ENCODE measurements at places on chromosomes 16 and 17.
A peak's percentile ranks its signal among the peaks of the same experiment; 100 is the strongest.

GRCh38 chr17:58710948-58711552 is 18.6 kb downstream of the RAD51C start:
- H3K4me3 ChIP-seq: no peak overlapping the region
- H3K36me3 ChIP-seq: peaks cover 10% of the 10 kb centered on the region
- no peak overlapping the region for H3K27ac ChIP-seq
- H3K4me1 ChIP-seq: no peaks in the 10 kb centered on the region

DNA sequence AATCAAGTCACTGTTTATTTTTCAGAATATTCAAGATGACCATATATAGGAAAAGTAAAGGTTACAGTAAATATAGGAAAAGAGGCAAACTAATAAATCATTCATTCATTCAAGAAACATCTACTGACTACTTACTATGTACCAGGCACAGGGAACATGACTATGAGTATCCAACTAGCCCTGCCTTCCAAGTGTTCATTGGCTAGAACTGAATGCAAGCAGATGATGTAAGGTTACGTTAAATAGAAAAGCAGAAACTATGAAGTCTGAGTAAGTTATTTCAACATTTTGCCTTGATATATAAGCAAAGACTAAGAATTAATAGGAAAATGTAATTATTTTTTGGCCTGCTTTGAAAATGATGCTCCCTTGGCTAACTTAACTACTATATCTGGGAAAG is 36.7 kb downstream of the SPAG9 start:
- no peak overlapping the region for H3K4me3 ChIP-seq
- peaks cover 3% of the 10 kb centered on the region for H3K36me3 ChIP-seq
- no peaks in the 10 kb centered on the region for H3K27me3 ChIP-seq
- no peak overlapping the region for H3K27ac ChIP-seq
- peaks cover 16% of the 10 kb centered on the region for H3K4me1 ChIP-seq

DNA sequence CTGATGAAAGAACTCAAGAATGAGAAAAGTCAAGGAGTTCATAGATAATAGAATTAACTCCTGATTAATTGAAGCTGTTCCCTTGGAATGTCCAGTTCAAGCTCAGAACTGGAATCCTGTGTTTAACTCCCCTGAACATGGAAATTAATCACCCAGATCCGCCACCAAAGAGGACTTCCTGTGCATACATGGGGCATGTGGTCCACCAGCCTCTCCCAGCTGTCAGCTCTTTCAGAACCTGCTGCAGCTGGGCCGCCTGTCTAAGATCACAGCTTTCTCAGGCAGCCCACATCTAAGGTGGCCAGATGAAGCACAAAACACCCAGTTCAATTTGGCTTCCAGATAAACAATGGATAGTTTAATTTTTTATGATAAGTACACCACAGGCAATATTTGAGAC is 203.7 kb upstream of the COX10 start:
- no peak for DNase-seq
- H3K27me3 ChIP-seq: no peaks in the 10 kb centered on the region
- no peaks in the 10 kb centered on the region for H3K4me1 ChIP-seq
- no peaks in the 10 kb centered on the region for H3K36me3 ChIP-seq
- no peak overlapping the region for H3K4me3 ChIP-seq
- H3K27ac ChIP-seq: no peak overlapping the region

- no peaks in the 10 kb centered on the region for H3K36me3 ChIP-seq
- no peak for DNase-seq
- H3K4me1 ChIP-seq: peaks cover 86% of the 10 kb centered on the region
Observed at GRCh38 chr16:11576427-11577289, 10.1 kb downstream of the LITAF start.

GRCh38 chr17:10777890-10778289 is 26.0 kb downstream of the TMEM238L start:
- no peak overlapping the region for H3K4me3 ChIP-seq
- H3K27me3 ChIP-seq: no peaks in the 10 kb centered on the region
- H3K27ac ChIP-seq: no peak overlapping the region
- DNase-seq: no peak
- H3K4me1 ChIP-seq: no peaks in the 10 kb centered on the region

DNA sequence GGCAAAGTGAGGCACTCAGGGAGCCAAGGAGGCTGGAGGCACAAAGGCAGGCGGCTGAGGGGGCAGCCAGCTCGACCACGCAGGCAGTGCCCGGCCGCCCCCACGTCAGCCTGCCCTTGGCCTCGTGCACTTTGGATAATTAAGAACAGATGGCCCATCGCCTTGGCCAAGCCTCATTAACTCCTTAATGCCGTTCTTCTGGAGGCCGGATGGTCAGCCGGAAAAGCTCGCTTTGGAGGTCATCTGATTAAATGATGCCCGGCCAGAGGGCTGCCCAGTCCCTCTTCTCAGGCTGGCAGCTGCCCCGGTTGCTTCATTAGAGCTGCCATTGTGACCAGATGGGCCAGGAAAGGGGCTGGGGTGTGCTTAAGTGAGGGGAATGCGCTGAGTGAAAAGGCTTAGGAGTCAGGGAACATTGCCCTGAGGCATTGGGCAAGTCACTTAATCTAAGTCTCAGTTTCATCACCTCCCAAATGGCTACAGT is 364.0 kb downstream of the NPIPA8 start:
- DNase-seq: no peak
- no peaks in the 10 kb centered on the region for H3K36me3 ChIP-seq
- peak overlapping the region; percentile 40 for H3K27ac ChIP-seq

GRCh38 chr17:44901411-44901921 is 2.2 kb upstream of the EFTUD2 start:
- H3K4me3 ChIP-seq: no peak overlapping the region
- H3K27ac ChIP-seq: no peak overlapping the region
- H3K36me3 ChIP-seq: no peaks in the 10 kb centered on the region
- no peak for DNase-seq
- H3K4me1 ChIP-seq: peaks cover 34% of the 10 kb centered on the region

- H3K27ac ChIP-seq: no peak overlapping the region
- no peaks in the 10 kb centered on the region for H3K4me1 ChIP-seq
- no peaks in the 10 kb centered on the region for H3K27me3 ChIP-seq
- DNase-seq: no peak
Observed at GRCh38 chr17:67183531-67183930, 61.5 kb downstream of the HELZ start.

DNA sequence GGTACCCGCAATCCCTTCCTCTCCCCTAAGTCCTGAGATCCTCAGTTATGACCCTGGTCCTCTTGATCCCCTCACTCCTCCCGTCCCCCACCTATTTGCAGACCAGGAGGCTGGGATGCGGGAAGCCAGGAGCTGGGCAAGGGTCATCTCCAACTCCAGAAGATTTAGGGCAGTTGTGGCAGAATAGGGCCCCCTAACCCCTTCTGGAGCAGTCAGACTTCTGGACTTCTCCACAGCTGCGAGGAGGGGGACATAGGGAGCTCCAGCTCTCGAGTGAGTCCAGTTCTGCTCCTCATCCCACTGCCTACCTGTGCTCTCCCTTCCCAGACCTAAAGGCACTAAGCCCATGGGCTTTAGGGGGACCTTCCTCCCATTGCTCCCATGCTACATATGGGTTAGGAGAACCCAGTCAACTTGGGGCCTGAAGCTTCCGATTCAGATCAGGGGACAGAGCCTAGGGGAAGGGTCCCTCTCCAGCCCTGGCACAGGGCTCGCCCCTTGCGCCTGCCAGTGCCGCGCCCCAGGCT is 1.3 kb downstream of the WNK4 start:
- H3K4me3 ChIP-seq: peak overlapping the region; percentile 45
- no peak overlapping the region for H3K27ac ChIP-seq
- H3K36me3 ChIP-seq: peaks cover 15% of the 10 kb centered on the region
- peaks cover 4% of the 10 kb centered on the region for H3K27me3 ChIP-seq
- no peak for DNase-seq
- peaks cover 19% of the 10 kb centered on the region for H3K4me1 ChIP-seq

DNA sequence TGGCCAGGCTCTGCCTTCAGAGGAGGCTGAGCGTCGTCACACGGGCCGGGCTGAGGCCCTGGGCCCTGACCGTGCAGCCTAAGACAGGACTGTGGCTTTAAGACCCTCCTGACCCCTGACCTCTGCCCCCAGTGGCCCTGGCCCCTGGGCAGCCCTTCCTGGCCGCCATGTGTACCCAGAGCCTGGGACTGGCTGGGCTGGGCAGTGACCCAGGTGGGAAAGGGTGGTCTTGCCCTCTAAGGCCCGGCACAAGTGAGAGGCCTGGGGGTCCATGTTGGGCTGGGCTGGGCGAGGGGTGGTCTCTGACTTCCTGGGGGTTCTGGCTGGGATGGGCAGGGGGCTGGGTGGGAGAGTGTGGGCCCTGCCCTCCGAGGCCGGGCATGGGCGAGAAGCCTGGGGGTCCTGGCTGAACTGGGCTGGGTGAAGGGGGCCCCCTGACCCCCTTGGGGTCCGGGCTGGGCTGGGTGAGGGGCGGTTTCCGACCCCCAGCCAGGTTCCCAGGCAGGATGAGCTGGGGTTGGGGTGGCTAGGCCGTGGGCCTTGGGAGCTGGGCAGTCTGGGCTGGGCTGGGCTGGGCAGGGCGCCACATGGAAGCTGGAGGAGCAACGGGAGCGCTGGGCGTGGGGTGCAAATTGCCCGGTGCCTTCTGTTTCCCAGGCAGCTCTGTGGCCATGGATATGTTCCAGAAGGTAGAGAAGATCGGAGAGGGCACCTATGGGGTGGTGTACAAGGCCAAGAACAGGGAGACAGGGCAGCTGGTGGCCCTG is at the start of gene CDK3:
TSS of gene CDK3 (plus strand) at position 101 of the 767 bp plus-strand sequence. CDS start at position 672, 571 bp downstream.
- no peak within 1 kb of the TSS for H3K27ac ChIP-seq
- DNase-seq: no peak
- peaks cover 14% of the 10 kb centered on the region for H3K4me1 ChIP-seq
- peaks cover 7% of the 10 kb centered on the region for H3K36me3 ChIP-seq
